ENCODE measurements at places on chromosomes 13 and 19. TPM values are rescaled to one million over a fixed set of nuclear protein-coding genes. Genes with fewer than 3 reads are reported as not detected.

GRCh38 chr13:109090796-109091195, 461.4 kb downstream of the MYO16 start:
- H3K27ac ChIP-seq: no peak overlapping the region
- peaks cover 3% of the 10 kb centered on the region for H3K36me3 ChIP-seq
- H3K4me3 ChIP-seq: no peak overlapping the region
- H3K27me3 ChIP-seq: no peaks in the 10 kb centered on the region
- no peak for DNase-seq

DNA sequence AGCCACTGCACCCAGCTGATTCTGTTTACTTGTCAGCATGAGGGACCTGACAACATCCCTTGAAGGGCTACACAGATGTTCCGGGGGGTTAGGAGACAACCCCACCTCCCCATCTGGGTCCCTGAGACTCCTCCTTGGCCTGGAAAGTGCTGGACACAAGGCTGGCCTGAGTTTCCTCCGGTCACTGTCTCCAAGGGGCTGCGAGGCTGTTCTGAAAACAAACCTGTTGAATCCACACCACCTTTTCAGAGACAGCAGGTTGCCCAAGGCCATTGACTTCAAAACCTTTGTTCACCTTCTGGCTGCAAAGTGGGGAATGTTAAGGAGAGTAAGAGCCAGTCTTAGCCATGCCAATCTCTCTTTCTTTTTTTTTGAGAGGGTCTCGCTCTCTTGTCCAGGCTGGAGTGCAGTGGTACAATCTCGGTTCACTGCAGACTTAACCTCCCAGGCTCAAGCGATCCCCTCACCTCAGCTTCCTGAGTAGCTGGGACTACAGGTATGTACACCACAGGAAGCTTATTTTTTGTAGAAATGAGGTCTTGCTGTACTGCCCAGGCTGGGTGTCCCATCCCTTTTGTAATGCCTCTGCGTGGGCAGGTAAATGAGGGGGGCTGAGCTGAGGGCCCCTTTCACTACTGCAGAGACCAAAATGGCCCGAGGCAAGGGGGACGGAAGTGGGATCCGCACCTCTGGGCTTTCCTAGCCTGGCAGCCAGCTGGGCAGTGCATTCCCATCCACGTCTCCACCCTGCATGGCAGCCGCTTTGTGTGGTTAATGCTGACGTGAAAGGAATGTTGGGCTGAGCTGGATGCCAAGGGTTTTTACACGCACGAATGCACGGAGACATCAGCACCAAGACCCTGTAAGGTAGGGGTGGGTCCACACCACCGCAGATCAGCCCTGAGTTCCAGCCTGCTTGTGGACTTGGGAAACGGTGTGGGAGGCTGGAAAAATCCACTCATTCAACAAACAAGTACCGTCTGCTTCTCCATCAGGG, 1.9 kb upstream of the ZNF628 start:
- H3K27me3 ChIP-seq: peaks cover 16% of the 10 kb centered on the region
- no peaks in the 10 kb centered on the region for H3K36me3 ChIP-seq
- no peak overlapping the region for H3K4me3 ChIP-seq
- peaks cover 22% of the 10 kb centered on the region for H3K4me1 ChIP-seq
- no peak for DNase-seq
- no peak overlapping the region for H3K27ac ChIP-seq

GRCh38 chr19:48784527-48784926, 26.3 kb downstream of the BCAT2 start:
- no peak overlapping the region for H3K4me3 ChIP-seq
- peaks cover 8% of the 10 kb centered on the region for H3K4me1 ChIP-seq

- H3K4me3 ChIP-seq: no peak overlapping the region
- H3K27ac ChIP-seq: no peak overlapping the region
- H3K4me1 ChIP-seq: no peaks in the 10 kb centered on the region
These were observed 19.9 kb downstream of the MEGF8 start for GRCh38 chr19:42345191-42345812.

- peaks cover 18% of the 10 kb centered on the region for H3K4me1 ChIP-seq
- H3K27me3 ChIP-seq: no peaks in the 10 kb centered on the region
- DNase-seq: no peak
- no peak overlapping the region for H3K4me3 ChIP-seq
These were observed 113.3 kb downstream of the RAB20 start for GRCh38 chr13:110448230-110448629.

DNA sequence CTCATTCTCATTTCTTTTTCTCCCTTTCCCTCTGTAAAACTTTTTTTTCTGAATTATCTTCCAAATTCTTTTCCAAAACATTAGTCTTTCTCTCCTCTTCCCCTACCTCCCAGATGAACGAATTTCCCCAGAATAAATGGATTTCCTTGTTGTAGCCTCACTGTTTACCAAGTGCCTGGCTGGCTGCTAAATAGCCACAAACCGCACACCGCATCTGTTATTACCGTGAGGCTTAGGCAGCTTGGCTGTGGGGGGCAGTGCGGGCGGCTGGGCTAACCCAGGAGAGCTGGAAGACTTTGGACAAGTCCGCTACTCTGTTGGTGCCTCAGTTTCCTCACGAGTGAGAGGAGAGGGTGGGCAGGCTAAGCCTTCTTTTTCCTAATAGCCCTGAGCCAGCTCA, 10.7 kb downstream of the IL17D start:
- H3K27ac ChIP-seq: no peak overlapping the region
- no peak for DNase-seq
- H3K36me3 ChIP-seq: no peaks in the 10 kb centered on the region
- H3K4me1 ChIP-seq: peaks cover 31% of the 10 kb centered on the region

DNA sequence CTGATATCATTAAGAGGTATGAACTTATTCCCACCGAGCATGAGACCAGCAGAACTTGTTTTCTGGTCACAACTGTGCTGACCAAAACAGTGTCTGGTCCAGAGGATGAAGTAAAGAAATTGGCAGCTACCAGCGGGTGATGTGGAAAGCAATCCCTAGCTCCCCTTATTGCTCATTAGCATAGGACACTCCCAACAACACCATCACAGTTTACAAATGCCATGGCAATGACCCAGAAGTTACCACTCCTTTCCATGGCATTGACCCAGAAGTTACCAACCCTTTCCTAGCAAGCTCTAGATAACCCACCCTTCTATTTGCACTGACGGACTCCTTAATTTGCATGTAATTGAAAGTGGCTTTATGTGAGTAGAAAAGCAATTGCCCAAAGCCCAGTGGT, 1856.1 kb downstream of the OLFM4 start:
- no peaks in the 10 kb centered on the region for H3K27me3 ChIP-seq
- no peak overlapping the region for H3K4me3 ChIP-seq
- DNase-seq: no peak

- H3K4me1 ChIP-seq: peaks cover 46% of the 10 kb centered on the region
- no peak overlapping the region for H3K4me3 ChIP-seq
These were observed 42.8 kb upstream of the NPAS1 start for GRCh38 chr19:46976845-46977320.

The TRIP10 gene
- 61.5 TPM for total RNA-seq

The KLK5 gene
- total RNA-seq: 0.69 TPM

The CDC16 gene
- 73.5 TPM for total RNA-seq

The DUXA gene
- not detected for total RNA-seq

The SERTAD3 gene
- 34.6 TPM for total RNA-seq
